ENCODE measurements at places on chromosomes 3 and 15.

GRCh38 chr3:64215559-64215958, 9.7 kb downstream of the PRICKLE2 start:
- no peak for DNase-seq

DNA sequence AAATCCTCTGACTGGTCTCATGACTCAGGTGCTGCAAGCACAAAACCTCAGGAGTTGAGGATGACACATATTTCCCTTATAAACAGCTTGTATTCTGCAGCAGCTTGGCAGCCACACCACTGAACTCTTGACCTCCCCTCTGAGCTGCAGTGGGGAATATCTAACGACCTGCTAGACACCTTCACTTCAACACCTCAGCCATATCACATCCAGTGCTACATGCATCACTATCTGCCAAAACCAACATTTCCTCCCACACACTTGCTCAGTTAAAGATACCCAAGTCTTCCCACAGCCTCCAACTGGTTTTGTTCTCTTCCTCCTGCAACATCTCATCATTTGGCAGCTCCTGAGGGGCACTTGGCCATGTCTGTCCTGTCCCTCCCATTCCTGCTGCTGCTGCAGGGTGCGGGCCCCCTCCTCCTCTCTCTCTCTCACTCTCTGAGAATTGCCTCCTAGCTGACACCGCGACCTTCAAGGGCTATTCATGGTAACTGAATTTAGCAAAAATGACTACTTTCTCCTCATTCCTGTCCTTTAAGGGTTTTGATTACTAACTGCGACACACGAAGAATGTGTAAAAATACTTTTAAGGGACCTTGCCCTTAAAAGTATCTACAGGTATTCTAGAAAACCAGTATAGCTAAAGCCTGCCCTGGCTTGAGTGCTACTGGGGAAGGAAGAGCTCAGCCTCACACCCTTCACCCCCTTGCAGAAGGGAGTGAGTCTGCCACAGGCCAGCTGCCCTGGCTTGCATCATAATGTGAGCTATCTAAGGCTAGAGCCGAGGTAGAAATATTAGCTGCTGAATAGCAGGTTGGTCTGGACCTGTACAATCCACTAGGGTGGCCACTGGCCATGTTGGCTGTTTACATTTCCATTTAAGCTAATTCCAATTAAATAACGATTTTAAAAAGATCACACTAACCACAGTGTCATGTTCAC, 5.0 kb upstream of the CCR9 start:
- peak; percentile 7 for DNase-seq

- DNase-seq: no peak
Measured at GRCh38 chr3:187263270-187263669, 28.3 kb downstream of the MASP1 start.

- DNase-seq: no peak
Measured at GRCh38 chr3:2927259-2927658, 182.9 kb downstream of the IL5RA start.

GRCh38 chr3:80767604-80768003, 993.8 kb downstream of the GBE1 start:
- no peak for DNase-seq

- no peak for DNase-seq
Measured at GRCh38 chr3:156776871-156777270, 49.3 kb upstream of the LEKR1 start.

DNA sequence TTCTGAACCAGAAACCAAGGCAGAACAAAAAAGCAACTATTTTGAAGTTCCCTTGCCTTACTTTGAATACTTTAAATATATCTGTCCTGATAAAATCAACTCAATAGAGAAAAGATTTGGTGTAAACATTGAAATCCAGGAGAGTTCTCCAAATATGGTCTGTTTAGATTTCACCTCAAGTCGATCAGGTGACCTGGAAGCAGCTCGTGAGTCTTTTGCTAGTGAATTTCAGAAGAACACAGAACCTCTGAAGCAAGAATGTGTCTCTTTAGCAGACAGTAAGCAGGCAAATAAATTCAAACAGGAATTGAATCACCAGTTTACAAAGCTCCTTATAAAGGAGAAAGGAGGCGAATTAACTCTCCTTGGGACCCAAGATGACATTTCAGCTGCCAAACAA, 4.6 kb downstream of the DTX3L start:
- DNase-seq: no peak

- DNase-seq: no peak
Measured at GRCh38 chr15:63946524-63947065, 99.7 kb downstream of the DAPK2 start.

DNA sequence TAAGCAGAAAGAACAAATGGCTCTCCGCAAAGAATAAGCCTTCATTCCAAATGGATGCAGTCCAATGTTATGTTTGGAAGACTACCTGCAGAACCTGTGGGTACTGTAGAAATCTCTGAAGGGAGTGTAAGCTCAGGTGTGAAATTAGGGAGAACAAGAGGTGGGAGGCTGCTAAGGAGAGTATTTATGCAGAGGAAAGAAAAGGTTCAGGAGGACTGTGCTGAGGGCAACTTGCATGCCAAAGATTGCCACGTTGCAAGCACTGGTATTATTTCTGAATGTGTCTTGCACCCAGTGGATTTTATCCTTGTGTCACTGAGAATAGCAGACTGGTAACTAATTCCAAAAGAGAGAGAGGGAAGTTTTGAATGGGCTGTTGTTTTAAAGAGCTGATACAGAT, 144.1 kb downstream of the ITPR1 start:
- DNase-seq: no peak

GRCh38 chr3:48747706-48748105, 30.7 kb upstream of the IP6K2 start:
- no peak for DNase-seq

- DNase-seq: no peak
Measured at GRCh38 chr3:112633191-112633590, 7.8 kb downstream of the CCDC80 start.

DNA sequence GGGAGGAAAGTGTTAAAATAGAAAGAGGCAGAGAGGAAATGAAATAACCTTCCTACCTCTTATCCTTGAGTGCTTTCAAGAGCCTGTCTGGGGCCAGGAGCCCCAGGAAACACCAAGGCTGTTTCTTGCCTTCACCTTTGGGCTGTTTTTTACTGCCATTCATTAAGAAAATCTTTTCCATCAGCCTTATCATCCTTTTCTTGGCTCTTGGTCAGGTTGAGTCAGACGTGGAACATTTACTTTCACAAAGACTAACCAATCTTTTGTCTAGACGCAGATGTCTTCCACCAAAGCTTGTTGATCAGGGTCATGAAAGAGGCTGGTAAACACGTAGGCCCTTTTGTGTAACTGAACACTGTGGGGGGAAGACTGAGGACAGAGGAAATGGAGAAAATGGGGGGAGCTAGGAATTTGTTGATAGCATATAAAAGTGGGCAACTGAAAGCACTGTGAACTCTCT, 151.0 kb upstream of the THBS1 start:
- DNase-seq: no peak

DNA sequence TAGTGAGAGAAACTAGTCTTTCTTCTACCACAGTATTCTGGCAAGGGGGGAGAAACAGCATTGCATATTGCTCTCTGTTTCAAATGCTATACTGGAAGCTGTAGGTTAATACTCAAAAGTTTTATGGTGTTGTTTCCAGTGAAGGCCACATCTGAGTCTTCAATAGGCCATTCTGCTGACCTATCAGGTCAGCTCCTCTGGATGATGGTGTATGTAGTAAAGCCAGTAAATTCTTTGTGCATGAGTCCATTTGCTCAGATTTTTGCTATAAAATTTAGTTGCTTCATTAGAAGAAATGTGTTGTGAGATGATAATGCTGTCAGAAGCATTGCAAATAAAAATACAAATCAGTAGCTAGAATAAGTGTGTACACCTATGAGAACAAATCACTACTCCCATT, 64.9 kb upstream of the RBMS3 start:
- DNase-seq: no peak

Data from stimulated activated CD4-positive, alpha-beta T cell treated with anti-CD3 and anti-CD28 coated beads, Interleukin-1b, Interleukin-23, amount 100 ng/mL, for 1 hour (primary cell).